ENCODE measurements at places on chromosomes 3 and 15.

DNA sequence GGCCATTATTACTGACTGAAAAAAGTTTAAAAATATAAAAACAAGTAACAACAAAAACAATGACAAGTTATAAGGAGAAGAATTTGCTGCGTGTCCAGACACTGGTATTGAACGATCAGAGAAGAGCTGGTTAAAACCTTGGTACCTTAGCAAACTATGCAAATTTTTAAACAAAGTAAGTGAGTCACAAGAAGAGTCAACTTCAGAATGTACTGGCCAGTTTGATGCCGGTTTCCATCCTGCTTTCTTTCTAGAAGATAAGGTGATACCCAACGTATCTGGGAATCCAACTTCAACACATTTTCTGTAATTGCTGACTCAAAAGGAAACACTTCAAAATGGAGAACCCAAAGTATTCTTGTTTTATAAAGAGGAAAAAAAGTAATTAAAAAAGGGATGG, 49.8 kb downstream of the RUBCN start:
- H3K4me1 ChIP-seq = no peaks in the 10 kb centered on the region
- H3K27ac ChIP-seq = no peak overlapping the region
- no peak overlapping the region for H3K4me3 ChIP-seq
- H3K27me3 ChIP-seq = no peaks in the 10 kb centered on the region

GRCh38 chr15:64151727-64152506, at the start of gene SNX22:
Gene SNX22, plus strand, starts transcription at chr15:64151731. Its CDS starts 45 bp downstream, at chr15:64151776.
- H3K36me3 ChIP-seq = peaks cover 25% of the 10 kb centered on the region
- H3K27me3 ChIP-seq = no peaks in the 10 kb centered on the region
- DNase-seq = peak; percentile 71
- no peak within 1 kb of the TSS for H3K27ac ChIP-seq
- H3K4me1 ChIP-seq = peaks cover 26% of the 10 kb centered on the region
- peak within 1 kb of the TSS; percentile 57 for H3K4me3 ChIP-seq

DNA sequence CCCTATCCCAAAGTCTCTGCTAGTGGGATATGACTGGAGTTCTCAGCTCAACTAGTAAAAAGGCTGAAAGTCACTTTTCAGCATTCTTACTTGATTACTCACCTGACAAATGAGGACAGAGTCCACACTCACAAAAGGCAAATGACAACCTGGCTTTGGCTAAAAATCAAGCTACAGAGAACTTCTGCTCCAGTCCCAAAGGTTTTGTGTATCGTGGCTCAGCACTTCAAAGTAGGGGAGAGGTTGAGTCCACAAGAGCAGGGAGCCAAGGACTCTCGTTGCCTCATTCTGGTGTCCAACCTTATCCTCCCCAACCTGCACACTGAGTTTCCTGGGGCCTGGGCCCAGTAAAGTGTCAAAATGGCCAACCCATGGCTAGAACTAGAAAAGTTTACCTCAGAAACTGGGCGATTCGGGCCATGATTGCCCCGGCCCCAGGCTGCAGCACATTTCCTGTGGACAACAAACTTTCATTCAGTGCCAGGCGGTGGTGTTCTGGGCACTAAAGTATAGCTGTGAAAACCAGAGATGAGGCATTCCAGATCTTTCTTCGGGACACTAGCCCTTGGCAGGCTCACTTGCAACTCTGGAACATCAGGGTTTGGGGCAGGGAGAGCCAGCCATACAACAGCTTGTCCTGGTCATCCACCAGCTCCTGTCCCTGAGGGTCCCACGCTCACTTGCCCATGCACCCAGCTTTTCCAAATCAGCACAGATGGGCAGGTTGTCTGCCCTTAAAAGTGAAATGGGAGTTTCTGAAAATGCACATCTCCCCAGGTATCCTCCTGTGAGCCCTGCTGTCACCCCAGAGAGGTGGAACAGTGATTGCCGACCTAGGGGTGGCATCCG, 3.1 kb downstream of the ACAA1 start:
- no peak for DNase-seq
- peaks cover 27% of the 10 kb centered on the region for H3K36me3 ChIP-seq
- H3K27ac ChIP-seq = no peak overlapping the region
- H3K4me3 ChIP-seq = no peak overlapping the region
- no peaks in the 10 kb centered on the region for H3K27me3 ChIP-seq

- peaks cover 43% of the 10 kb centered on the region for H3K4me1 ChIP-seq
- H3K36me3 ChIP-seq = no peaks in the 10 kb centered on the region
- DNase-seq = peak; percentile 39
- no peaks in the 10 kb centered on the region for H3K27me3 ChIP-seq
- peak overlapping the region; percentile 4 for H3K4me3 ChIP-seq
Measured at GRCh38 chr15:61034678-61035291, 194.3 kb downstream of the RORA start.

DNA sequence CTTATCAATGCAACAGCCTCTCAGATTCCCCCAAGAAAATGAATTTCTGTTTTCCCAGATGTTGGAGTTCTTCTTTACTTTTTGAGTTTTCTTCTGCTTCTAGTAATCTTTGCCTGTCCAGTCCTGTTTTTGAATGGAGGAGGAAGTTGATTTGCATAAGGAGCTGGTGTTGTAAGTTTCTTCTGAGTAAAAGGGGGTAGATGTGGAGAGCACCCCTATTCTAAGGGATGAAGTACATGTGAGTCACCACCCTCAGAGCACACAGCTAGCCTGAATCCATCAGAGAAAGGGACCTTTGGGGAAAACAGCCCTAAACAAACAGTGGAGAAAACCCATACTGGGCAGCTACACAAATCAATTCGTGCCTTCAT, 34.5 kb downstream of the ACAA1 start:
- DNase-seq = no peak
- no peaks in the 10 kb centered on the region for H3K36me3 ChIP-seq
- no peak overlapping the region for H3K27ac ChIP-seq
- no peaks in the 10 kb centered on the region for H3K27me3 ChIP-seq

DNA sequence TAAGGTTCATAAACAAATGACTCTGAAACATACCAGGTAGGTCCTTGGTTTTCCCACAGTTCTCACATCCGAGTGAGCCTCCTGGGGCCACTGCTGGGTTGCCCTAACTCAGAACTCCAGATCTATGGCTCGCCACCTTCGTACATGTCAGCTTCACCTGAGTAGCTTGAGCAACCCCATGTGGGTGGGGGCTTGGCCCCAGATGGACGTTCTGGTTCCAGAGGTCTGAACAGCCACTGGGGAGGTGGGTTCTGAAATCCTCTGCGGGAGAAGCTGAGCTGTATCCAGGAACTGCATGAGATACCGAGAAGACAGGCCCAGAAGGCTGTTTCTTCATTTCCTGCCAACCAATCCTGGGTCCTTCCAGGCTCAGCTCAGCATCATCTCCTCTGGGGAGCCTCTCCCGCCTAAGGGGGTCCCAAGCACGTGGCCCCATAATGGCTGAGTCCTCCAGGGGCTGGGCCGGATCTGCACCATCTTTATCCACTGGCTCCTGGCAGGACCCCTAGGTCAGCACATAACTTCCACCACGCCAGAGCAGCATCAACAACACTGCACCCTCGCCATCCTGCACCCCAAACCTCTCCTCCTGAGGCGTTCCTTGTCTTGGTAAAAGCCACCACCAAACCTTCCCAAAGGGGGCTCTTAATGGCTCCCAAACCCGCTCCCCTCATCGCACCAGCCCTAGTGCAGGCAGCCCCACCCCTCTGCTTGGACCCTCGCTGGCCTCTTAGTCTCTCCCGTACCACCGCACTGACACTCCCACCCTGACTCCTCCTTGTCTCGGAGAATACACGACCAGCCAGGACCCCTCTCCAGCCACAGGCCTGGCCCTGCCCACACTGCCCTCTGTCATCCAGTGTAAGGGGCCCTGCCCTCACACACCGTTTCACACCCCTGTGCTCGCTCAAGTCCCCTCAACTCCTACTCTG, 39.8 kb downstream of the PCSK6 start:
- no peak overlapping the region for H3K27ac ChIP-seq
- no peak overlapping the region for H3K4me3 ChIP-seq
- H3K27me3 ChIP-seq = no peaks in the 10 kb centered on the region
- H3K4me1 ChIP-seq = no peaks in the 10 kb centered on the region
- H3K36me3 ChIP-seq = no peaks in the 10 kb centered on the region

Measured in SK-N-SH (cell line).